ENCODE measurements at places on chromosomes 4 and X.

- DNase-seq = no peak
Observed at GRCh38 chr4:176433983-176434382, 114.2 kb downstream of the SPCS3 start.

GRCh38 chr4:75099321-75099720 is 166.4 kb downstream of the PARM1 start:
- no peak for DNase-seq

DNA sequence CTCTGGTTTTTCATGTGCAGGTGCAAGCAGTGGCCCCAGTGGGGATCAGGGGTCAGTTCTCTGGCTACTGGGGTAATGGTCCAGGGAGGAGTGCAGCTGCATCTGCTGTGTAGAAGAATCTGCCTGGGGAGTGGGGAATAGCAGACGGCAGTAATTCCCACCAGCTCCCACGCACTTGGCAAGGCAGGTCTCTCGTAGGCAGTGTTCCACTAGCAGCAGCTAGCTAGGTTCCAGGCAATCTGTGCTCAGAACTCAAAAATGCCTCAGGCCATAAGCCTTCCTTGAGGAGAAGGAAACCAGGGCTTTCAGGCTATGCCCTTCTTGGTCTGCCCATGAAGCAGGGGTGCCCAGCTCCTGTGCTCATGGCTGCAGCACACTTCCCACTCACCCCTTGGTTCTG is 38.8 kb downstream of the DCLK2 start:
- no peak for DNase-seq

DNA sequence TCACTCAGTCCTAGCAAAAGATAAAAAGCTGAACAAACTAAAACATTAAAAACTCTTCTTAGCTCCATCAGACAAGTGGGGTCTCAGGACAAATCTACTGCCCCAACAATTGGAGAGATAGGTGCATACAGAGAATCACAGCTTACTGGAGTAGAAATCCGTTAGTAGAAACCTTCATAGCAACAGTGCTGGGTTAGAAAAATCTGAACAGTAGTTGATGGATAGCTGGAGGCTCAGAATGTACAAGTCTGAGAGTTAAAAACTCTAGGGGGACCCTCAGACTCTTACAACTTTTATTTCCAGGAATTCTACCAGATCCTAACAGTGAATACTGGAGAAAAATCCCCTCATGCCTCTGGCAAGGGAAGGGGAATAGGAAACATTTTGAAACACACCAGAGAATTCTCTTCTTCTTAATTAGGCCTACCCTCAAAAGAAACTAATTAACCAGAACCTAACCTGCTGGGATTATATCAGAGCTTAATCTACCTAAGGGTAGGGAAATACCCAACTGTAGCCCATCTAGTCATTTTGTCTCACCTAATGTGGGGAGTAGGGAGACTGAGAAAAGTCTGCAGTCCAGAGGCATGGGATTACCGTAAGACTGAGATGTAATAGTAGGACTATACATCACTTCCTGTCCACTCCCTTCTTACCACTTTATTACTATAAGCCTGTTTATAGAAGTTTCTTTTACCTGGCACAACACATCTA is 165.0 kb upstream of the CTSO start:
- DNase-seq = no peak

DNA sequence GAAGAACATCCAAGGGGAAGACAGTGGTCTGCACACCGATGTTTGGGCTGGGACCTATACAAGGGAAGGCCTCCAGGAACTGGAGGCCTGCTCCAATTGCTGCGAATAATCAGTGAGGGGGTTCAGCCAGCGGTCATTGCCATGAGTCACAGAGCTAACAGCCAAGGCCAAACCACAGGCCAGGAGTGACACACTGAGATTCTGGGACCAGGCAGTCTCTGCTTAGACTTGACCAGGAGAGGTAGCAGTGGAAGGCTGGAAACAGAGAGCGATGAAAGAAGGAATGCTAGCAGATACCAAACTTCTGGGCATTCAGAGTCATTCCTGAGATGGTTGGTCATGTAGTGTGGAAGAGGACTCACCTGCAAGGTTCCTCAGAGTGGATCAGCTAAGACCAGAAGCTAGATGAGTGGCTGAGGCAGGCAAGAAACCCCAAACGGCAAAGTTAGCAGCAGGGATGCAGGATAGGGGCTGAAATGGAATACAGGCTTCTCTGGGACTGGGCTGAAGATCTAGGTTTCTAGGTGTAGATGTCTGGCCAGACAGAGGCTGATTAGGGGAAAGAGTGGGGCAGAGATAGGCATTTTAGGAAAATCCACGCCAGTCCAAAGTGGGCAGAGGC is 54.7 kb downstream of the CNGA2 start:
- no peak for DNase-seq

DNA sequence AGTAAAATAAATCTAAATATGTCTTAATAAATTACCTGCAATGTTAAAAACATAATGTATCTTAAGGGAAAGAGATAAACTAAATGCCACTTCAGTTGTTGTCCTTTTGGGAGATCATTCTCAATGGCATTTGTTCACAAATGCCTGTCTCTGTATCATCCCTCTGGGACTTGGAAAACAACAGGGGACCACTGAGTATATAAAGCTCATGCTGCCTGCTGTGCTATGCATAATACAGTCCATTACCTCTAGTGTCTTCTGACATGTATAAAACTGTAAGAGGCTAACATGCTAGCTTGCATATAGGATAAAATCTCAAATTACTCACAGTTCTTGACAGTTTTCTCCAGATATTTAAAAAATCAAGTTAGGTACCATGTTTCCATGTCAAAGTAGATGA is 503.9 kb downstream of the PDHA2 start:
- no peak for DNase-seq

DNA sequence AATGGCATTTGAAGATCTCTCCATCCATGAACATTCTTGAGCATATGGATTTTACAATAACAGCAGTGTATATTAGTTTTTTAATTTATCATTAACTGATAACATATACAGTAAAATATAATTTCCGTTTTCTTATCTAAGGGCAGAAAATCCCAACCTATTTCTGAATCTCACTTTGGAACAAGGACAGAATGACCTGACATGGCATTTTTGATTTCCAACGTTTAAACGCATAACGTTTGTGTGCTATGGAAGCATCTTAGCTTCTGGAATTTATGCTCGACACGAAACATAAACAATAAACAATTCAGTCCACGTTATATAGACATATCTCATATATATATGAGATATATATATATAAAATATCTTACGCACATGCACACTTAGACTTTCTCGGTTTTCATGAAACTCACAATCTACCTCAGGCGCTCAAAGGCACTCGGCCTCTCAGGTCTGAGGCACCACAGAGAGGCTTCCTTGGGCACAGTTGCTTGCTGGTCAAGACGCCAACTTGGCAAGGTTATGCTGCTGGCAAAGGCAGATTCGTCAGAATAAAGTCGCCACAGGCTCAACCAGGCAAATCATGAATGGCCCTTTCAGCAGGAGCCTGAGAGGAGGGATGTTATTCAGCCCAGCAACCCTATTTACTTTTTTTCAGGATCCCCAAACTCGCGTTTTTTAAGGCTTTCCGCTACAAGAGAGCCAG is 1.0 kb upstream of the UGT8 start:
- no peak for DNase-seq

GRCh38 chr4:145396581-145396980 is 85.1 kb upstream of the SMAD1 start:
- no peak for DNase-seq

DNA sequence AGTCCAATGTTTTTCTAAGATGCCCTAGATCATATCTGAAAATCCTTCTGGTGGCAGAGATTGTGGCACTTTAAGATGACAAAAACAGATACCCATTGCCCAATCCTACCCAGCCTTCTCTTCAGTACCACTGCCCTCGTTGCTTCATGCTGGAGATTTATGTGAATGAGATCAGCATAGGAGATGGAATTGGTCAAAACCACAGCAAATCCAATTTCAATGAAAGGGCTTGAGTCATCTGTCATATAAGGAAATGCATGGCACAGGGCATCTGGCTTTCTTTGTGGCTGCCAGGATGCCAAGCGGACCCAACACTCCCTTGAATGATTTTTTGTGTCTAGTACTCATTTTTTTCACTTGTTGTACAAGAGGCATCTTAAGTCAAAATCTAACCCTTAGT is 16.8 kb downstream of the AFF2 start:
- DNase-seq = no peak

- DNase-seq = no peak
Observed at GRCh38 chr4:165651901-165652300, 221.1 kb upstream of the TLL1 start.

Data from activated naive CD8-positive, alpha-beta T cell treated with anti-CD3 and anti-CD28 coated beads, Interleukin-2, amount 10 ng/mL, durations not matched to agents 7 days and 5 days (primary cell).